ENCODE measurements at places on chromosomes 7 and 10. TPM values are rescaled to one million over a fixed set of nuclear protein-coding genes. Genes with fewer than 3 reads are reported as not detected.

The ZNF117 gene
- total RNA-seq: 5.8 TPM

The VWDE gene
- total RNA-seq: 1.4 TPM

The MUC3A gene
- not detected for total RNA-seq

The AVPI1 gene
- total RNA-seq: 2.5 TPM

The NYAP1 gene
- 0.38 TPM for total RNA-seq

The TSPAN33 gene
- total RNA-seq: 11.0 TPM

The CLCN1 gene
- 0.09 TPM for total RNA-seq

GRCh38 chr10:14333606-14334005 is 2.9 kb upstream of the FRMD4A start:
- DNase-seq: no peak

- no peak for DNase-seq
Observed at GRCh38 chr10:84755311-84755710, 426.9 kb downstream of the CCSER2 start.

DNA sequence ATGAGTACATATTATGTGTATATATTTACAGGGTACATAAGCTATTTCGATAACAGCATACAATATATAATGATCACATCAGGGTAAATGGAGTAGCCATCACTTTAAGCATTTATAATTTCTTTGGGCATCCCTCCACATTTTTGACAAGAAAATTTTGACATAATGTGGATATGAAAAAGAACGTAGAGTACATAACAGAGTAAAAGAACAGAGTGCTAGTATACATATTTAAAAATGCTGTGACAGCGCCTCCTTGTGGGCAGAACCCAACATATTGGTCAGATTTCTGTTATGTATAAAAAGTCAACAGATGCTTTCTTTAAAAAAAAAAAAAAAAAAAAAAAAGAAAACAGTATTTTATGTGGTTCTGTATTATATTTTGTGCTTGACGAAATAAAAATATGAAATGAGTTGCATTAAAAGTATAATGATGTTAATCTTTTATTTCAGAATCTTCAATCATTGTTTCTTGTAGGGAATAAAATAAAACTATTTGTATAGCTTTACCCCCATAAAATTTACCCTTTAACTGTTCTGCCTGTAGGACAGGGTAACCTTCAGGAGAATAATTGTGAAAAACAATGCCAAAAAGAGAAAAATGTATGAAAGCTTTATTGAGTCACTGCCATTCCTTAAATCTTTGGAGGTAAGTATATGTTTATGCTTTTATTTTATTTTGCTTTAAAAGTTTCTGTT is 18.3 kb upstream of the HBP1 start:
- peak; percentile 91 for DNase-seq

DNA sequence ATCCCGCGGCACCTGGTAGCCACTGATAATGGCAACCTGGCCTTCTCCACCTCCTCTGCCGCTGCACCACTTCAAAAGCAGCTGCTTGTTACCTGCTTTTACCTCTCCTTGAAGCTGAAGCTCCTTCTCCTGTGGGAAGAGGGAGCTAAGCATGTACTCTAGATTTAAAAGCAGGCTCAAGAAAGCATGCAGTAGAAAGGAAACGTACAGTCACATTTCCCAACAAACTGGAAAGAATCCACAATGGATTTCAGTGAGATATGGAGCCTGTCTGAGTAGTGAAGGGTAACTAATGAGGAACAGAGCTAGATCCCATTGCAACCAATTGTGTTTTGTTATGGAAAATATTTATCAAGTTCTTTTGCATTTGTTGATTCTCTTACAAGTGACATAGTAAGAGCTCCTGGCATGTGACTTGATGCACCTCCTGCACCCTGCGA is 457.4 kb upstream of the GALNT17 start:
- DNase-seq: no peak

- peak; percentile 13 for DNase-seq
Observed at GRCh38 chr7:2821161-2821841, 22.8 kb downstream of the GNA12 start.

DNA sequence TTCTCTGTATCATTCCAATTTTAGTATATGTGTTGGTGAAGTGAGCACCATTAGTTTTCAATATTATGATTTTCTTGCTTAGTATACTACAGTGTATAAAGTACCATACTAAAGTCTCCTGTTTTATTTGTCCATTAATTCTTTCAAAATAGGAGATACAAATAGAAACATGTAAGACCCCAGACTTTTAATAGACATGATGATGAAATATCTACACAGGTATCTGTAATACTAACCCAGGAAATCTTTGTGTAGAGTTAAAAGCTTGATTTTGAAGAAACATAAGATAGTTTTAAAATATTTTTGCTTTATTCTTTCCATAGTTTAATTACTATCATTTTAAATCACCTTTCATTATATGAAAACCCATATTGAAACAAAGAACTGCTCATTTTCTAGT is 133.8 kb upstream of the WNT16 start:
- DNase-seq: no peak

DNA sequence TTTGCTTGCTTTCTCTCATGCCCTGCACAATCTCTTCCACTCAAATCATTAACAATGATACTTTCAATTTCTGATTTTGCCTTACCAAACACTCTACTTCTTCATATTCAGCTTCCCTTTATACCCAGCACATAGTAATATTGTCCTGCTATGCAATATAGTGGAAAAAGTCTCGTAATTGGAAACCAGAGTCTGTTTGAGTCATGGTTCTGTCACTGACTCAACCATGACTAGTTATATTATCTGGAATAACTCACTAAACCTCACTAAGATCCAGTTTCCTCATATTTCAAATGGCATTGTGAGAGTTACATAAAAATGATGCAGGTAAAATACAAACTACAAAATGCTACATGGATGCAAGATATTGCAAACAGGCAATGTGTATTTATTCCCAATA is 98.5 kb upstream of the LRRTM3 start:
- no peak for DNase-seq

DNA sequence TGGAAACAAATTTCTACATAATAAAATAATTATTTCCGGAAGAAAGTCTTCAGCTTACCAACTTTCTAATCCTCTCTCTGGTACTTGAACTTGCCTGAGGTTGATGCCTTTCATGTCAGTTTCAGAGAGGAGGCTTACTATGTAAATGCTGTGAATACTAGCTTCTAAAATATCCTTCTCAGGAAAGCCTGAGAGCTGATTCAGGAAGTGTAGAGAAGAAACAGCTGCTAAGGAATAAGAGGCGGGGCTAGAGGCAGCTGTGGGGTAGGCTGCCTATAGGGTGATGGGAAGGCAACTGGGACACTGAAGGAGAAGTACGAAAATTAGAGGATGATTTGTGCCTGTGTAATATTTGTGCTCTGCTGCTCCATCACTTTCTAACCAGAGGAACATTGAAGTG is 69.3 kb downstream of the AVL9 start:
- DNase-seq: no peak

DNA sequence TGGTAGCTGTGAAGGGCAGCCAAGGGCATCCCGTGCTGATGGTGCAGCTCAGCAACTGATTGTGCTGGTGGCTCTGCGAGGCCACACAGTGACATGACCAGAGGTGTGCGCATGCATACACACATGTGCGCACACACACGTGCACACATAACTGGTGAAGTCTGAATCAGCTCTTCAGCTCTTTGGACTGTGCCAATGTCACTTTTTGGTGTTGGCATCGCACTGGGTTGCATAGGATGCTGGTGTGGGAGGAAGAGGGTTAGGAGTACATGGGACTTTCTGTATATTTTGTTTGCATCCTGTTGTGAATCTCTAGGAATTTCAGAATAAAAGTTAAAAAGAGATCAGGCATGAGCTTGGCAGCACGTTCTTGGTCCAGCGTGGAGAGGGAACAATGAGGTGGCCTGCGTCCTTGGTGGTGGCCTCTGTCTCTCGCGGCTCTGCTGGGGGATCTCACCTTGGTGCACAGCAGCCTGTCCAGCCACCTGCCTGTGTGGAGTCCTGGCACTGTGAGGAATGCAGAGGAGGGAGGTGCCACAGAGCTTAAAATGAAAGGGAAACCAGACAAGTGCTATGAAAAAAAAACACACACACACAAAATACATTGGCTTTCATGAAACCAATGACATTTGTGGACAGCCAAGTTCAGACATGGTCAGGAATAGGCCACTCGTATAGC is 124.0 kb downstream of the TRRAP start:
- DNase-seq: no peak

- DNase-seq: no peak
Observed at GRCh38 chr10:58956926-58957325, 219.5 kb upstream of the PHYHIPL start.

DNA sequence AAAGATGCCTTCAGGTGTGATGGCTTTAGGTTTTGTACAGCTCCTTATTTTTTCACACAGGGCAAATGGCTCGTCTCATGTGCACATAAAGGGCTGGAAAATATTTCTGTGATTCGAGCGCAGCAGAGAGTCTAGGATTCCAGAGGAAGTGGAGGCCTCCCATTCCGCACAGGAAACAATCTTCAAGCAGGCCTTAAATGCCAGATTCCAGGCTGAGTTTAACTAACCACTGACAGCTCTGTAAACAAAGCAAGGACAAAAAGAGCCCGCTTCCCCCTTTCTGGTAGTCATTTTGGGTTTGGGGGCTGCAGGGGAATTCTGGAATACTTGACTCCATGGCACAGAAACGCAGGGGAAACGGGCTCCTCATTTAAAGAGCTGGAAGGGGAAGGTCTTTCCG is 87.2 kb downstream of the CALD1 start:
- DNase-seq: no peak

DNA sequence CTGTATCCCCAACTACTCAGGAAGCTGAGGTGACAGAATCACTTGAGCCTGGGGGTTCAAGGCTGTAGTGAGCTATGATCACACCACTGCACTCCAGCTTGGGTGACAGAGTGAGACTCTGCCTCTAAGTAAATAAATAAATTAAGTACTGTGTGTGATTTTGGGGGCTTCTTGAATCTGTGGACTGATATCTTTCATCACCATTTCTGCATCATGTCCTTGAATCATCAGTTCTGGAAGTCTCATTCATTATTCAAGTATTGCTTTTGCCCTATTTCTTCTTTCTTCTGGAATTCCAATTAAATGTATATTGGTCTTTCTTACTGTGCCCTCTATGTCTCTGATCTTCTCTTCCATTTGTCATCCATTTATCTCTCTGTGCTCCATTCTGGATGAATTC is 46.7 kb upstream of the OPN4 start:
- no peak for DNase-seq

DNA sequence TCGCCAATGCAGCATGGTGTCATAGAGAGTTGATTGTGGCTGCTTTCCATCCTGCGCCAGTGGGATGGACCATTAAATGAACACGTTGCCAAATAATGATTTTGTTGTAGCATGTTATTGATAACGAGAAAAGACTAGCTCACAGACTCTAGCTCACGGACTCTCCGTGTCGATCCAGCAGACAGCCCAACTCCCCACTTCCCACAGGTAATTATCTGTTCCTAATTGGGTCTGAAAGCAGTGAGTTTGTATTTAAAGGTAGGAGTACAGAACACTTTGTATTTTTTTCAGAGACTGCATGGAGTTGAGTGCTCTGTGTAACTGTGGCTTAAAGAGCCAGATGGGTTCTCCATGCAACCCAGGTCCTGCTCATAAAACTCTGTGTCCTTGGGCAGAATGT is 1250.5 kb downstream of the TYW1 start:
- no peak for DNase-seq

DNA sequence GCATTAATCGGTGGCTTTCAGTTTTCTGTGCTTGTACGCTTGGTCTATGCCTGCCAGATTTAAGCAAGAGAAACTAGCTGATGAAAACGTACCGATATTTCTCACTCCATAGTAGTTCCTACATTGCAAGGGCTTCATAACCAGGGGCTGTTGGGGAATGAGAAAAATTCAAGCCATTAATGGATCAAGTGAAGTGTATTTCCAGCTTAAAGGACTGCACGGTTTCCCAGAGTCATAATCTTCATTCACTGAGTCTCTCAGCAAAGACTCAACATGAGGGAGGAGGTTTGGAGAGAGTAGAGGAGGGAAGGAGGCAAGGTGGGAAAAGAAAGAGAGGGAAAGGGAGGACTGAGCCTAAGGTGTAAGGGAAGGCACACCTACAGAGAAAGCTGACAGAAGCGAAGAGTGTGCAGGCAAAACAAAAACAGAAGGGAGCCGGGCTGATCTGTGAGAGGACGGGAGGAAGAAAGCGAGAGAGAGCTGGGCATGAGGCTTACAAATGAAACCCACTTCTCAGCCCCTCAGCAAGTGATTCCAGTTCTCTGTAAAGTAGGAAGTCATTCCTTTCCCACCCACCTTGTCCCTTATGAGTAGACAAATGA is 625 bp downstream of the GIMAP2 start:
- peak; percentile 22 for DNase-seq

- DNase-seq: no peak
Observed at GRCh38 chr7:112414855-112415490, 35.3 kb upstream of the IFRD1 start.

DNA sequence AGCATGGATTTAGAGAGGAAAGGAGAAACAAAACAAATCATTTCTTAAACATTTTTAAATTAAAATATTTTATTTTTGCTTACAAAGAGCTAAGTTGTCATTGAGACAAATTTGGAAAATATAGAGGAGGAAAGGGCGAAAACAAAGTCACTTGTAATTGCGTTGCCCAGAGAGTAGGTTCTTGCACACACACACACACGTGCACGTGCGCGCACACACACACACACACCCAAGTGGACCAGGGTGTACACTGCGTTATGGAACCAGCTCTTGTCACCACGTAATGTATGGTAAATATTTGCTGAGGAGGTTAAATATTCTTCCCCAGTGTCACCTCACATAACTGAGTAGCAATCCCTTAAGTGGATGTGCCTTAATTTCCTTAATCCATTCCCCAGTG is 21.6 kb downstream of the SHH start:
- no peak for DNase-seq

GRCh38 chr7:127824682-127825081 is 172.7 kb downstream of the SND1 start:
- DNase-seq: no peak

DNA sequence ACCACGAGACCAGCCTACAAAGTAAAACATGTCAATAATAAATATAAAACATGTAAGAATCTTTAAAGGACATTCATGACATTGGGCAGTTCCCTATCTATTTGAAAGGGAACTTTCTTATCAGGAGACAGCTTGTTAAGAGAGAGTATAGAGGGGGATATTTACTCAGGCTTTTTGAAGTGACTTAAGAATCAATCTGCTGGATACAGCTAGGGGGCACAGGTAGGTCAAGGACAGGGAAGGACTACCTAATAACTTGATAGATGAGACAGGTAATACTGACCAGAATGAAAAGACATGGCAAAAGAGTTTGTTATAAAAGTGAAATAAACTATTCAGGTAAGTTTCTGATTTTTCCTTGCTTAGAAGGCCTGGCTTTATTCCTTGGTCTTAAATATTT is 21.8 kb upstream of the LRRD1 start:
- DNase-seq: no peak

Data from activated CD8-positive, alpha-beta T cell treated with anti-CD3 and anti-CD28 coated beads for 36 hours (primary cell).